ENCODE measurements at places on chromosomes 2 and 18. TPM values are rescaled to one million over a fixed set of nuclear protein-coding genes. Genes with fewer than 3 reads are reported as not detected.

EVX2 gene
- total RNA-seq: not detected

DNA sequence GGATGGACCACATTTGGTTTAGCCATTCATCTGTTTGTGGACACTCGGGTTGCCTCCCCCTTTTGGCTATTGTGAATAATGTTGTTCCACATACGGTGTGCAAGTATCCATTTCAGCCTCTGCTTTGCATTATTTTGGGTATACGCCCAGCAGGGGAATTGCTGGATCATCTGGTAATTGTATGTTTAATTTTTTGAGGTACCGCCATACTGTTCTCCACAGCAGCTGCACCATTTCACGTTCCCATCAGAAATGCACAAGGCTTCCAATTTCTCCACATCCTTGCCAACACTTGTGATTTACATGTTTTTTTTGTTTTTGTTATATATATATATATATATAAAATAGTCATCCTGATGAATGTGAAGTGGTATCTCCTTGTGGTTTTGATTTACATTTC lies 54.6 kb upstream of the TWIST2 start:
- H3K4me1 ChIP-seq: no peaks in the 10 kb centered on the region
- H3K4me3 ChIP-seq: no peak overlapping the region
- H3K36me3 ChIP-seq: no peaks in the 10 kb centered on the region
- H3K27ac ChIP-seq: no peak overlapping the region
- DNase-seq: peak; percentile 6

- H3K4me1 ChIP-seq: no peaks in the 10 kb centered on the region
- no peak overlapping the region for H3K27ac ChIP-seq
- no peaks in the 10 kb centered on the region for H3K27me3 ChIP-seq
- H3K36me3 ChIP-seq: no peaks in the 10 kb centered on the region
Observed at GRCh38 chr18:54130177-54130576, 94.3 kb downstream of the MBD2 start.

GRCh38 chr2:30022444-30023071 lies 101.2 kb upstream of the ALK start:
- H3K4me3 ChIP-seq: no peak overlapping the region
- H3K4me1 ChIP-seq: no peaks in the 10 kb centered on the region
- no peaks in the 10 kb centered on the region for H3K36me3 ChIP-seq
- no peak for DNase-seq
- peaks cover 2% of the 10 kb centered on the region for H3K27me3 ChIP-seq

DNA sequence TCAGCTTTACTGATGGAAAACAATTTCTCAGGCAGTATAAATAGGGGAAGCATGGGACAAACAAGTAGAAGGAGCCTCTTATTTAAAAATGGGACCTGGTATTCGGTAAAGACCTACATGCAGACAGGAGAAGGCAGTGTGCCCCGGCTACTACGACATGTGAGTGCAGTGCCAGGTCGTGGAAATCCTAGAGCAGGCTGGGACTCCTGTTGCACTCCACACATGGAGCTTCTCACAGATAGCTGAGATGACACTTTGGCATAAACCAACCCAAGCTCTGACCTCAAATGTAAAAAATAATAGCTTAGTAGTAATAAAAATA lies 885 bp upstream of the DSEL start:
- H3K27ac ChIP-seq: peak overlapping the region; percentile 91
- peaks cover 16% of the 10 kb centered on the region for H3K36me3 ChIP-seq
- H3K4me3 ChIP-seq: peak overlapping the region; percentile 60
- peak; percentile 25 for DNase-seq

DNA sequence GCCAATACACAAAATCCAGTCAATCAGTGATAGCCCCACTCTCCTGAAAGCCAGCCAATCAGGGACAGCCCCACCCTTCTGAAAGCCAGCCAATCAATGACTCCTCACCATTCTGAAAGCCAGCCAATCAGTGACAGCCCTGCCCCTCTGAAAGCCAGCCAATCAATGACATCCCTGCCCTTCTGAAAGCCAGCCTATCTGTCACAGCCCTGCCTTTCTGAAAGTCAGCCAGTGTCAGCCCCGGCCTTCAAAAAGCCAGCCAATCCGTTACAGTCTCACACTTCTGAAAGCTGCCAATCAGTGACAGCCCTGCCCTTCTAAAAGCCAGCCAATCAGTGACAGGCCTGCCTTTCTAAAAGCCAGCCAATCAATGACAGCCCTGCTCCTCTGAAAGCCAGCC lies 95.9 kb upstream of the HDAC4 start:
- no peaks in the 10 kb centered on the region for H3K27me3 ChIP-seq
- no peak overlapping the region for H3K27ac ChIP-seq
- no peak for DNase-seq
- H3K4me1 ChIP-seq: no peaks in the 10 kb centered on the region
- H3K4me3 ChIP-seq: no peak overlapping the region
- H3K36me3 ChIP-seq: no peaks in the 10 kb centered on the region

DNA sequence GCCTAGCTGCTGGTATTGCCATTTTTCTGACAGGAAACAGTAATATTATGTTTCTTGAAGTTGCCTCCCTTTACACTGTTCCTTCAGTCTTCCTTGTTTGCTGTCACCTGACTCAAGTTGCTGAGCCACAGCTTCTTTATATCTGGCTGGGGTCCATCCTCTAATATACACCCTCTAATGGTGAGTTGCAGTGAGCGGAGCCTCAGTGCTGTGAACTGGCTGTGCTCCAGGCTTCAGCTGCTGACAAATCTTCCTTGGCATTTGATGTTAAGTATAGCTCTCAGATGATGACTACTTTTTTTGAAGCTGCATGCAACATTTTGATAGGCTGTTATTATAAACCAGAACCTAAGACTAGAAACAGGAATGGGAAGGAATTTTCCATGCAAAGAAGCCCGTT lies 366.7 kb downstream of the NUP35 start:
- no peaks in the 10 kb centered on the region for H3K36me3 ChIP-seq
- no peaks in the 10 kb centered on the region for H3K4me1 ChIP-seq
- DNase-seq: no peak
- H3K27me3 ChIP-seq: no peaks in the 10 kb centered on the region
- H3K27ac ChIP-seq: no peak overlapping the region
